ENCODE measurements at places on chromosomes 2 and 18.

DNA sequence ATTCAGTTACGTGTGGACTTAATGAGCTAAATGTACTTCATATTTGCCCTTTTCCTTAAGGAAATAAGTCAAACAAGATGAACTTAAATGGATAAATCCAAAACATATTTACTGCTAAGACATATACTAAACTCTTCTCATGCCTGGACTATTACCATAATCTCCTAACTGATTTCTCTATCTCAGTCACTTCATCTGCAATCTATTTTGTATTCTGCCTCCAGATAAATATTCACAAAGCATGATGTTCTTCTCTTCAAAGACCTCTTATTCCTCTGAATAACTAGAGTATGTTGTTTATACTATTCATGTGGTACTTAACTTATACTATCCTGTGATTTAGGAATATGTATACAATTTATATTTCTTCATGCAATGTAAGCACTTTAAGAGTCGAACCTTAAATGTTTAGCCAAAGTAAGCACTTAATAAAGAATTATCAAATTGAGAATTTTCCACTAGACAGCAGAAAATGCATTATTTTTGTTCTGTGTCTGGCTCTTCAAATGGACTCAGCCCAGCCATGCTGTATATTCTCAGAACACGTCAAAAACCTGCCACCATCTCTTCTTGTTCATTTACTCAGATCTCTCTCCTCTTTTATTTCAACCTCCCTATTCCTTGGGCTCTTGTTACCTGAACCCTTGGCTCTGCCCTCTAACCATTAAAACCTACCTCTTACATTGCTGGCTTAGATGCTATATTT, 79.9 kb upstream of the ARHGAP28 start:
- DNase-seq: no peak

DNA sequence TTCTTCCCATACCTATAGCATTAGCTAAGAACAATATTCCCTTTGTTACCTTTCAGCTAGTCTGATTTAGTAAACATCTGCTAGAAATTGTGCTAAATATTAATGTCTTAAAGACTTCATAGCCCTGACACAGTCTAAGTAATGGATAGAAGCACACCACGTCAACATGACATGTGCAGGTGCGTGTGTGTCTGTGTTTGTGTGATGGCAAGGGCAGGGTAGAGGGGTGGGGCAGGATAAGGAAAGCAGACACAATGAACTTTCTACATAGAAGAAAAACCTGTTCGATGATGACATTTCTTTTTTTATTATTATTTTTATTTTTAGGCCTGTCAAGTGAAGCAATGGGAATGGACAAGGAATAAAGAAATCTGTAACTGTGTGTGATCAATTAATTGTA, 223.3 kb downstream of the NOL4 start:
- DNase-seq: no peak

- no peak for DNase-seq
Measured at GRCh38 chr2:57465067-57465466, 581.5 kb upstream of the VRK2 start.

DNA sequence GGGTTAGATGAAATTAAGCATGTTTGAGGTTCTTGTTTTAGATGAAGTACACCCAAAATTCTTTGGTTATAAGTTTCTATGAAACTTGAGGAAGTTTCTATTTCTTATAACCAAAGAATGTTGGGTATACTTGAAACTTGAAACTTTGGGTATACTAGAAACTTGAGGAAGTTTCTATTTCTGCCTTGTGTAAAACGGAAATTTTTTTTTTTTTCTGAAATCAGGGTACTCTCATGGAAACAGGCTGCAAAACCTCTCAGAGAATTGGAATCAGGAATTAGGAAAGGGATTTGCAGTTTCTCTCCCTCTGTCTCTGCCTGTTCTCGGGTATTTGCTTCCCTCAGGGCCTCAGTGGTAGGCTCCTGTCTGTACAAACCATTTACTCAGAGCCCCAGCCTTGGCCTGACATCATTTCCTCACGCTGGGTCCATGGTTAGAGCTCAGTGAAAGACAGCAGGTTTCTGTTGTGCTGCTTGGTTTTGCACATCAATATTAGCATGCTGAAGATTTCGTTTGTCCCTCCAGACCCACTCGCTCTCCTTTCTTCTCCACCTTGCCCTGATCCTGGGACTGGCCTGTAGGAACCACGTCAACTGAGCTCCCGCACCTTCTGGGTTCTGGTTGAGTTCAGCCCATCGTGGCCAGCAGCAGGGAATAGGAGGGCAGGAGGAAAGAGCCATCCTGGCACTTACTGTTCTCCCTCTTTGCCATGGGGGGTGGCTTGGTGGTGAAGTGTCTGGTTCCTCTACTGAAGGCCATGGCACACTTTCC, 106.4 kb downstream of the POLR1A start:
- DNase-seq: no peak

- DNase-seq: no peak
Measured at GRCh38 chr2:48316753-48317750, 212.9 kb upstream of the STON1 start.

DNA sequence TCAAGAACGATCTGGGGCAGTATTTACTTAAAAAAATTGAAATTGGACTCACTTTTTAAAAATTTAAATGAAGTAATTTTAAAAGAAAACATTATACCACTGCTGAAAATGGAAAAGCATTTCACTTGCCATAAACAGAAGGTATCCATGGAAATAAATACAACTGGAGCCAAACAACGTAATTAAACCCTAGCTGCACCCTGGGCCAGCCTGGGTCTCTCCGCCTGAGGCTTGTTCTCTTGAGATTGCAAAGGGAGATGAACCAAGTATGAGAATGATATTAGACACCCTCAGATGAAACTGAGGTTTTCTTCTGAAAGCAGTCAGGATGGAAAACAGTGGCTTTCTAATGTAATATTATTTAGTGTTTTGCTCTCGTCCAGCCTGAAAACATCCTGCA, 264.4 kb downstream of the KCNE4 start:
- no peak for DNase-seq

GRCh38 chr2:201363857-201364560, 6.9 kb upstream of the FLACC1 start:
- DNase-seq: no peak

DNA sequence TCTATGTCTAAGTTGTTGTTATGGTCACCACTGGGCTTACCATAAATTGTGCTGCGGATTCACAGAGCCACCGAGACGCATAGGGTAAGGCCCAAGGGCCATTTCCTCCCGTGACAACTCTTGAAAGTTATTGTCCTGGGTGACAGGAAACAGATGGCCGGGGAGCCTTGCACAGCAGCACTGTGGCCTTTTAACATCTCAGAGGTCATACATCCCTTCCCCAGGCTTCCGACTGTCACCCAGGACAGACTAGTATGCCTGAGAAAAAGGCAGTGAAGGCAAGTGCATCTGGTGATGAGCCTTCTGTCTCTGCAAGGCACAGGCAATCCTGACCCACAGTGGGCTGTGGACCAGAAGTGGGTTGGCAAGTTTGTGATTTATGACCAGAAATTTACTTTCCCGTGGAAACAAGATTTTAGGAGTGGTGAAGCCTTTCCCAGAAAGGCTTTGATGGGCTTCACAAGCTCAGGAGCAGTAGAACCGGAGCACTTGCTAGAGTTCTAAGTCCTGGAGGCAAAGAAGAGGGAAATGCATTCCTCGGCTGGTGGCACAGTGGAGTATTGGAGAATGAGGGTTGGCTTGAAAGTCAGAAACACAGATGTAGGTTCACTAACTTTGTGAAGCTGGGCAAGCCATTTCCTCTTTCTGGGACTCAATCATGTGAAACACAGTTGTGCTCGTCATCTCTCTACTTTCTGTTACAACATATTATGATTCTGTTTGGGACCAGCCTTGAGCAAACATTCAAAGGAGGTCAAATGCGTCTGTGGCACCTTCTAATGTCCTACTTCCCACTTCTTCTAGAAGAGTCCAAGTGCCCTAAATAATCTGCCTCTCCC, 2.0 kb upstream of the CAPN14 start:
- DNase-seq: no peak

- DNase-seq: no peak
Measured at GRCh38 chr2:170690640-170691039, 24.5 kb upstream of the SP5 start.

- DNase-seq: no peak
Measured at GRCh38 chr18:28043631-28044030, 133.3 kb downstream of the CDH2 start.

DNA sequence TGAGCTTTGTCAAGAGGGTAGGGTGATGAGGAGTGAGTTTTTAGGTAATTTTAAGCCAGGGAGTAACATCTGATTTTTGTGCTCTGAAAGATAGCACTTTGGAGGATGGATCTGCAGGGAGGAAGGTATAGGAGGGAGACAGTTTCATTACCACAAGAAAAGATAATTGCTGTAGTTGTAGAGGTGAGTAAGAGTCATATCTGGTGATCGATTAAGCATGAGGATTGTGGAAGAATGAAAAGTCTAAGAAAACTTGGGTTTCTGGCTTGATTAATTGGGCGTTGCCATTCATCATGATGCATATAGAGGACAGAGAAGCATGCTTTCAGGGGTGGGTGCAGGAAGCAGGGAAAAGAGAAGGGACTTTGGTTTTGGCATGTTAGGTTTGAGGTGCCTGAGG, 18.5 kb downstream of the KCMF1 start:
- no peak for DNase-seq

- no peak for DNase-seq
Measured at GRCh38 chr2:151771599-151772358, 37.5 kb upstream of the NEB start.

DNA sequence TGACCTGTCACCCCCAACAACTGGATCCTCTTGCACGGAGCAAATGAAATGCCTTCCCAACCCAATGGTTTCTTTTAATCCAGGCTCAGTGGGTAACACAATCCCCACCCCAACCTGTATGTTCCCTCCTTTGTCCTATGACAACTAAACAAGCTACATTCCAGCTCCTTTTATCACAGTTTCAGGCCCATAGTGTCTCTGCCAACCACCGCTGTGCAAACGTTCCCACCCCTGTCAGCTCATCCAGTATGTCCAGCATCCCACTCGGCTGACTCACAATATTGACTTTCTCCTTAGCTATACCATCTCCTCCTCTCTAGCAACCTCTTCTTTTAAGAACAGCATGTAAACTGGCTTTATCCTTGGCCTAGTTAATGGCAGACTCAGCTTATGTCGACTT, 117.9 kb upstream of the PPP1CB start:
- no peak for DNase-seq
